Mesothelial cell of epicardium (in vitro differentiated cells): ENCODE measurements at places on chromosomes 5 and 9.
A peak's percentile ranks its signal among the peaks of the same experiment; 100 is the strongest.

DNA sequence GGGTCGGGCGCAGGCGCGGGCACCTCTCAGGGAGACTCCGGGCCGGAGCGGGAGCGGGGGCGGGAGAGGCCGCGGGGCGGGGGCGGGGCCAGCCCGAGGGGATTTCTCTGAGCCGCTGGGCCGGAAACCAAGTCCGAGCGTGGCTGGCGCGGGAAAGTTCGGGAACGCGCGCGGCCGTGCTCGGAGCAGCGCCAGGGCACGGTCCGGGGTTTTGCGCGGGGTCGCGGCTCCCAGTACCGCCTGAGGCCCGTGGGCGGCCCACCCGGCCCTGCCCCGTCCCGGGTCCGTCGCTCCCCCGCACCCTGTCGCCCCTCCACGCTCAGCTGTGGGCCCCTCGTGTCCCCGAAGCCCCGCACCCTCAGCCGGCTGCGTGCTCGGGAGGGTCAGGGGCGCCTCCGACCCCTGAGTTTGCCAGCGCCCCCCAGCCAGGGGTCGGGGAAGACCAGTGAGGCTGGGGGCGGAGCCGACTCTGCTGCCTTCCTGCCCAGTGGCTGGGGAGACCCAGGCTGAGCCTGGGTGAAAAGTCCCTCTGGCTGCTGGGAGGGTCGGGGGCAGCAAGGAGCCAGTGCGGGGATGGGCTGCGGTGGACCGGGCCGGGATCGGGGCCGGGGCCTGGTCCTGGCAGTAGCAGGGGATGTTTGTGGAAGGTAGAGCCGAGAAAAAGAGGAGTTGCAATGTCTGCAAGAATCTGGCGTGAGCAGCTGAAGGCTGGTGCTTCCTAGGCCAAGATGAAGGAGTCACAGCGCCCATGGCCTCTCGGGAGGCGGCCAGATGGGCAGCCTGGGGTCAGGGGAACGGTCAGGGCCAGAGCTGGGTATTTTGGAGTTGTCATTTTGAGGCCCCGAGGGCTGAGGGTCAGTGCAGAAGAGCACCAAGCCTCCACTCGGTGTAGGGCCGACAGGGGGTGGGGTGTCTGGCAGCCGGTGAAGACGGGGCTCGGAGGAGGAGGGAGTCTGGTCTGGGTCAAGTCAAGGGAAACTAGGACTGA lies 588 bp downstream of the TRAF2 start:
- no peak for DNase-seq

DNA sequence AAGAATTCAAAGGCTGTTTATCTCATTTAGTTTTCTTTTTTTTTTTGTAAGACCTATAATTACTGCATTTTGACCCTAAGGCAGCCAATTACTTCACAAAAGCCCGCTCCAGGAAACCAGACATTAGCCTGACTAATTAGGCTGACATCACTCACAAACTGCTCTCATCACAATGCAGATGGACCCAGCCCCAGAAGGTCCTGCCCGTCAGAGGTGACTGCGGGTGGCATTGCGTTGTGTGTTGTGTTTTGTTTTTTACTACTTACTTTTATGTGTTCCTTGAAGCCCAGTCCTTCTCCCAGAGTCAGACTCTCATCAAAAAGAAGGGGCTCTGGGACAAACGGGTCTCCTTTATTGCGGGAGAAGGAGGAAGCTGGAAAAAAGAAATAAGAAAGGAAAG lies 172.2 kb downstream of the HSD17B3 start:
- no peak for DNase-seq

GRCh38 chr9:10534850-10535249 lies 78.0 kb downstream of the PTPRD start:
- no peak for DNase-seq

DNA sequence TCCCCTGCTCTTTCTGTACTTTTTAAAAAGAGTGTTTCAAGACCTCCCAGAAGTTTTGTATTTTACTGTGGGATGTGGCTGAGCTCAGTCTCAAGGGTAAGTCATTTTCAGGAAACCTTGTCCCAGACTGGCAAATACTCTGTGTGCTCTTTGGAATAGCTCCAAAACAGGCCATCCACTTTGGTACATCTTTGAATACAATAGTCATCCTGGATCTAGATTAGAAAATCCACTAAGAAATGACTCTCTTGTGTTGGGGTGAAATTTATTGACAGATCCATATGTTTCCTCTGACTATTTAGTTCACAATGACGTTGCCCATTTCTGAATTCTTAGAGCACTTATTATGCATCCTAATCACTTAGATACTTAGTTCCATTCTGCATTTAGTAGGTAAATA lies 95.2 kb downstream of the PLCXD3 start:
- no peak for DNase-seq

GRCh38 chr5:3684118-3684517 lies 88.5 kb downstream of the IRX1 start:
- no peak for DNase-seq

DNA sequence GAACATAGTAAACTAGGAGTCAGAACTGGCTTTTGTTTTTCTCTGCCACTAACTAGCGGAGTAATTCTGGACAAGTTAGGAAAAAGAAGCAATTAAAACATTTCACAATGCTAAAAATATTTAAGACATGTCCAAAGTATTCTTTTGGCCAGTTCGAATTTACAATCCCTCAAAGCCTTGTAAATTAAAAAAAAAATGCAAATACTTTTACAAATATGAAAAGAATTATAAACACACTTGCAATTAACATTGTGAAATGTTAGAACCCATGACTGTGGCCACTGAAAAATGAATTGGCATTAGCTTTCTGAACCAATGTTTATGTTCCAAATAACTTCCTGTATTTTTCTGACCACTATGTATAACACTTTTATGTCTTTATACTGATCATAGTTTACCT lies 2.2 kb downstream of the RAD1 start:
- no peak for DNase-seq

GRCh38 chr5:20434786-20435185 lies 446.8 kb upstream of the CDH18 start:
- no peak for DNase-seq

DNA sequence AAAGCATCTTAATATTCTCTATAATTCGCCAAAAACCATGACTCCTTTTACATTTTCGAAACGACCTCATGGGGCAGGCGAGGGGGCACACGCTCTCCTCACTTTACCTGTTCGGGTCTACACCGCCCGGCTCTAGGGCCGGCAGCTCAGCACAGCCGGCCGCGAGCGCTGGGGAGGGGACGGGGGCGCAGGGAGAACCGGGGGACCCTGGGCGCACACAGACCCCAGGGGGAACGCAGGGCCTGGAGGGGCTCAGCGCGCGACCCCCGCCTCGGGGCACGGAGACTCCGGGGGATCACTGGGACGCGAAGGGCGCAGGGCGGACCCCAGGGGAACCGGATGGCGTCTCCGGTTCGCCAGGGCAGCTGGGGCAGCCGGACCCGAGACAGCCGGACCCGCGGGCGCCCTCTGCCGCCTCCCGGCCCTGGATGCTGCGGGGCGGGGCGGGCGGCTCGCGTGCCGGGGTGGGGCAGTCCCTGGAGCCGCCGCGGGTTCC lies at the start of gene AHRR:
Gene AHRR (plus strand): TSS at position 485 of the 496 bp plus-strand sequence. CDS start 22,189 bp downstream, outside the sequence.
- DNase-seq: peak; percentile 67

- DNase-seq: no peak
These were observed 84.0 kb upstream of the FSD1L start for GRCh38 chr9:105363837-105364236.

DNA sequence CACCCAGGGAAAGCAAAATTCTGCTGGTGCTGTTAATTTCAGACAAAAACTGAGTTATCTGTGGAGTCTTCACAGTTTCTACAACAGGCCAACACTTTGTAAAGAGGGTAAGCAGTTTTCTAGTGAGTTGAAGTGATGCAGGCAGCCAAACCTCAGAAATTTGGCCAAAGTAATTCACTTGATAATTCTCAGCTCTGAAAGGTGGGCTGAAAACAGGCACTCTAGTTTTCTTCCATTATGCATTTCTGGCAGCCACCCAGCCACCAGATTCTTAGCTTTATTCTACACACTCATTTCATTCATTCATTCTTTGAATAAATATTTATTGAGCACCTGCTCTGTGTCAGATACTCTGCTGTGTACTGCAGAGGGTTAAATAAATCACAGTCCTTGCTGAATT lies 184.2 kb downstream of the RAB3C start:
- no peak for DNase-seq

DNA sequence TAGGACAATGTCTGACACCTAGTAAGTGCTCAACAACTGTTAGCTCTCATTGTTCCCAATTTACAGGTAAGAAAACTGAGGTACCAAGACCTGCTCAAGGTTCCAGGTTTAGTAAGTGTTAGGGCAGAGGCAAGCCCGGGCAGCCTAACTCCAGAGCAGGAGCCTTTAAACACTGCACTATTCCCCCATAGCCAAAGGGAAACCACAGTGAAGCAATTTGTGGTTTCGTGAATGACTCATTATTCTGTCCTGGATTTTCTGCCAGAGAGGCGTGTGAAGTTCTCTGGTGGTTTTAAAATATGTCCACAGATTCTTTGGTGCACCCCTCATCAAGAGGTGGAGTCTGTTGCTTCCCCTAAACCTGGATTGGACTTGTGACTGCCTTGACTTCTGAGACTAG lies 1.0 kb upstream of the MCC start:
- DNase-seq: no peak

DNA sequence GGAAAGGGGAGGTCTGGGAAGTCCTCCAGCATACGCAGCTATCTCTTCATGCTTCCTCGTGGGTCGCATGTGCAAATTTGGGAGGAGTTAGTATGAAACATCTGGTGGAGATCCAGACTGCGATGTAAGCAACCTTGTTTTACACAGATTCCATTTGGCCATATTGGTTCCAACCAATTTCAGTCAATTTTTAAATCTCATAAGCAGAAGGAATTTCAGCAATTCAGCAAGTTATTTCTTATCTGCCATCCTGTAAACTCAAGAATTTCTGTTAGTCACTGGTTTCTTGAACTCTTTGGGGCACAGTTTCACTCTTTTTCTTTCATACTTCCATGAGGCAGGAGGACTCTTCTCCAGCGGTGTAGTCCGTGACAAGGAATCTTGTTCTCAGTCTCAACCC lies 130.4 kb upstream of the CLINT1 start:
- no peak for DNase-seq

DNA sequence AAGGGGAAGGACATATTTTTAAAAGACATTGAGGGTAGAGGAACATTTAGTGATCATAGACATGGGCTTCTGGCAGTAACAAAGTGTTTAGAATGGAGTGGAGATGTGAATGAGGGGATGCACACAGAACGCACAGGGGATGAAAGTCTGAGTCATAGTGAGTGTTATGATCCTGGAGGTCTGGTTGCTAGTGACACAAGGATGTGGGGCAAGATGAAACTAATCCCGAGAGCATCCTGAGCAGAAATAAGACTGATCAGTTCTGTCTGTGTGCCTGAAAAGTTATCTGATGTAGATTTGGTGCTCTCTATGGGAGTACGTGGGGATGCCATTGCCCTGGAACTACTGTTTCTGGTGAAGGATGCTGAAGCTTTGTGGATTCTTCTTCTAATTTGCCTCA lies 141.1 kb downstream of the CHSY3 start:
- DNase-seq: no peak
